ENCODE measurements at places on chromosomes 16 and 17. TPM values are rescaled to one million over a fixed set of nuclear protein-coding genes. Genes with fewer than 3 reads are reported as not detected.

The MEIOC gene
- not detected for total RNA-seq

The GPR179 gene
- under 0.01 TPM for total RNA-seq

The ATF7IP2 gene
- 4.2 TPM for total RNA-seq

The ST6GALNAC2 gene
- total RNA-seq, result 64.4 TPM

The CALB2 gene
- total RNA-seq, result 2.2 TPM

The MYLK3 gene
- total RNA-seq, result not detected

The ABCC3 gene
- total RNA-seq, result 33.2 TPM

The ARHGAP44 gene
- 1.7 TPM for total RNA-seq

The KATNIP gene
- total RNA-seq, result 21.8 TPM

The CYB5D1 gene
- total RNA-seq, result 6.5 TPM

The C17orf78 gene
- not detected for total RNA-seq

The PRAC2 gene
- not detected for total RNA-seq

The SERPINF2 gene
- total RNA-seq, result 0.79 TPM

The USP43 gene
- total RNA-seq, result 13.4 TPM

The PTX4 gene
- total RNA-seq, result under 0.01 TPM

The HNF1B gene
- not detected for total RNA-seq

The TNFRSF13B gene
- total RNA-seq, result not detected

The IGFALS gene
- total RNA-seq, result under 0.01 TPM

The CA5A gene
- total RNA-seq, result not detected

The SUZ12 gene
- total RNA-seq, result 17.4 TPM

The SHISA6 gene
- total RNA-seq, result not detected

The RND2 gene
- total RNA-seq, result 0.38 TPM

The RGS9 gene
- total RNA-seq, result 1.1 TPM

The TP53TG3C gene
- total RNA-seq, result not detected

The MPRIP gene
- 183 TPM for total RNA-seq

The CHD9NB gene
- 2.0 TPM for total RNA-seq

The MYH2 gene
- total RNA-seq, result not detected

The SLC7A6OS gene
- total RNA-seq, result 17.4 TPM

The IFI35 gene
- 0.79 TPM for total RNA-seq

The GNG13 gene
- not detected for total RNA-seq

The TBC1D3I gene
- not detected for total RNA-seq

The SLC52A1 gene
- 0.53 TPM for total RNA-seq

The MPO gene
- not detected for total RNA-seq

The TBC1D26 gene
- total RNA-seq, result not detected

The MT1F gene
- total RNA-seq, result 1.6 TPM

The TEKT1 gene
- total RNA-seq, result not detected

The PLA2G10 gene
- not detected for total RNA-seq

The SOCS1 gene
- total RNA-seq, result 0.77 TPM

The MYO15B gene
- total RNA-seq, result 3.6 TPM

The PRMT7 gene
- 23.9 TPM for total RNA-seq

The LRRC46 gene
- total RNA-seq, result not detected

The EVI2A gene
- not detected for total RNA-seq

The WNT9B gene
- total RNA-seq, result not detected

The YPEL2 gene
- 2.6 TPM for total RNA-seq

The MFSD6L gene
- total RNA-seq, result not detected

The MAPT gene
- 0.26 TPM for total RNA-seq

The KCNAB3 gene
- total RNA-seq, result 0.79 TPM

The RAC3 gene
- total RNA-seq, result 18.7 TPM

The NOG gene
- total RNA-seq, result 0.26 TPM

The OR2C1 gene
- not detected for total RNA-seq

The NDE1 gene
- 64.9 TPM for total RNA-seq

The MCRIP2 gene
- total RNA-seq, result 45.0 TPM

The NSMCE1 gene
- 107 TPM for total RNA-seq

The TNFSF13 gene
- 3.7 TPM for total RNA-seq

The CCL1 gene
- not detected for total RNA-seq

The FN3K gene
- 4.5 TPM for total RNA-seq

The CRHR1 gene
- not detected for total RNA-seq

The KCNJ16 gene
- not detected for total RNA-seq

Measured in bronchial epithelial cell (primary cell).